ENCODE measurements at places on chromosomes 1 and 21.

GRCh38 chr1:151827853-151828252, 3.7 kb downstream of the RORC start:
- DNase-seq = no peak

- no peak for DNase-seq
These were observed 29.6 kb upstream of the FMO2 start for GRCh38 chr1:171155484-171155883.

- DNase-seq = no peak
These were observed 44.9 kb downstream of the GADD45A start for GRCh38 chr1:67729872-67730271.

DNA sequence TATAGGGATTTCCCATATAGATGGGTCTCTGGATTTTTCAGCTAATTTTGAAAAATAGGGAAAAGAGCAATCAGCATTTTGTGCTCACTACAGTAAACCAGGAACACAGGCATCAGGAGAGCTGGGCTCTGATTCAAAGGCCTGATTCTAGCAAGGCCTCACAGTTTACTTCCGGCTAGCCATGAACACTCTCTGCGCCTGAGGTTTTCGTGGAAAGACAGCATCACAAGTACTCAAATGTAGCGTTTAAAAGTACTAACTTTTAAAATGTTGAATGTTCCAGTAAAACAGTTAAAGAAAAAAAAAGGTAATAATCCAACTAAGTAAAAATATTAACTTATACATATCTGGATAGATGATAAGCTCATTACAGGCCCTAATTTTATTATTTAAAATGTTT, 120.6 kb downstream of the SLC45A1 start:
- no peak for DNase-seq

- DNase-seq = no peak
These were observed 177.7 kb downstream of the VAV3 start for GRCh38 chr1:107787299-107787698.

DNA sequence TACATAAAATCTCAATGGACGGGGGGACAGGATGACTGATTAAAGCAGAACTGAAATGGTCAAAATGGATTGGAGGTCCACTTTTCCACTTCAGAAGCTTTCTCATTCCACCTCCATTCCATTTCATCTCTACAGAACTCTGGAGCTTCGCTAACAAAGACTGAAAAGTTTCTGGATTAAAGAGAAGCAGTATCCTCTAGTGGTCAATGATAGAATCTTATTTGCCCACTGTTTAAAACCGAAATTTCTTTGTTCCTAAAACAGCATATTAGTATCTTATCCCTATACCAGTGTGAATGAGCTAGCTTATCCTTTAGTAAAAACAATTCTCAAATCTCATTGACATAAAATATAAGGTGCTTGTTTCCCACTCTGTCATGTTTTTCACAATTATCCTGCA, 890.6 kb downstream of the KCNT2 start:
- no peak for DNase-seq

DNA sequence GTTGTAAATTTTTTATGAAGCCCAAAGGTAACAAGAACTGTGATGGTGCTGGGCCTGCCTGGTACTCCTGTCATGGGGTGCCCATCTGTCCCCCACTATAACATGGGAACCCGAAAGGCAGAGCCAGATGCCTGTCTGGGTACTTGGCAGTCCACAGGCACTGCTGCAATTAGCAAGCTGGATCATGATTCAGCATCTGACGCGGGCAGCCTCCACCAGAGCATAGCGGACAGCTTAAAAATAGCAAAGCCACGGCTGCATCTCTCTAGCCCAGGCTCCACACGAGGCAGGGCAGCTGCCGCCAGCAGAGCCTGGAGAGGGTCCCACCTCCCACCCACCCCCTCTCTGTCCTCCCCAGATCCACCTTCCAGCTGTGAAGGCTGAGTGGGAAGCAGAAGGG, 22.9 kb downstream of the SUSD4 start:
- peak; percentile 16 for DNase-seq

- DNase-seq = peak; percentile 78
These were observed 13.7 kb downstream of the ALX3 start for GRCh38 chr1:110056776-110057175.

DNA sequence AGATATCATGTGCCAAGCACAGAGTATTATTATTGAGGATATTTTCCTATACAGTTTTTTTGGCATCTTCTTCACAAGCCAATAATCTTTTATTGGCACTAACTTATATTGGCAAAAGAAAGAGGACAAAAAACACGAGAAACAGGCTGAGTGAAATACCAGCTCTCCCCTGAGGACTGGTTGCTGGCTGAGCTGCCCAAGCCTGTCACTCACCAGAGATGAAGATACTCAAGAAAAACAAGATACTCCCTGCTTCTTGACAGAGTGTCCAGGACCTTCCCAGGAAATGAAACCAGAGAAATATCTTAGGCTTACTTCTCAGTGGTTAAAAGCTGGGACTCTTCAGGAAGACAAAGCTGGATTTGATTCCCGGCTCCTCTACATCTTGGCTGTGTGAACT, 35.9 kb upstream of the ATP1B1 start:
- no peak for DNase-seq

DNA sequence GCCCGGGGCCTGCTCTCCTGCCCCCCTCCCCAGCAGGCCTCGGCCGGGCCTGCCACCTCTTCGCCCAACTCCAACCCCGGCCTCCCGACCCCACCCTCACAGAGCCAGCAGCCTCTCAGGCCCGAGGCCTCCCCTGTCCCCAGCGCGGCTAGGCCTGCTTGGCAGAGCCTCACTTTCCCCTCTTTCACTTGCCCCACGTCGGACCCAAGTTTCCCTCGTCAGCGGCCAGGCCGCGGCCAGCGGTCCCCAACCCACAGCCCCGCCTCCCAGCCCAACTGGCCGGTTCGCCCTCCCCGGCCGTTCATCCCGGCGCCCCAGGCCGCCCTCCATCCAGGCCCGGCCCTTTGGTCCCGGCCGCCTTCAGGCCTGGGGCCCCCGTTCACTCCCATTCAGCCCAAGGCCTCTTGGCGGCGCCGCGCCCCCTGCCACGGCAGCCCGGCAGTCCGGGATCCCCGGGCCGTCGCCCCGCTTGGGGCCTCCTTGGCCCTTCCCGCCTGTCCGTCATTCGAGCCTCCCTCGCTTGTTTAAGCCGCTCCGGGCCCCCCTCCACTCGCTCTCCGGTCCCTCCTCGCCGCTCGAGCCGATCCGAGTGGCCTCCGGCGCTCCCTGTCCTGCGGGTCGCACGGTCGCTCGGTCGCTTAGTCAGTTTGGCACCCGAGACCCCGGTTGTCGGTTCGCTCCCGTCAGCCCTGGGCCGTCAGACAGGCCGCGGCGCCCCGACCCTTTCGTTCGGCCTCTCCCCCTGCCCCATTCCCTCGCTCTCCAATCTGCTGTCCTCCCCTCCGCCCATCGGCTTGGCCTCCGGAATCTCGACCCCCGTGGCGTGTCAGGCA, 1.4 kb downstream of the LRRC41 start:
- peak; percentile 48 for DNase-seq
